ENCODE measurements at places on chromosomes 4 and X.

- no peak for DNase-seq
Observed at GRCh38 chr4:175109933-175110332, 191.8 kb downstream of the ADAM29 start.

DNA sequence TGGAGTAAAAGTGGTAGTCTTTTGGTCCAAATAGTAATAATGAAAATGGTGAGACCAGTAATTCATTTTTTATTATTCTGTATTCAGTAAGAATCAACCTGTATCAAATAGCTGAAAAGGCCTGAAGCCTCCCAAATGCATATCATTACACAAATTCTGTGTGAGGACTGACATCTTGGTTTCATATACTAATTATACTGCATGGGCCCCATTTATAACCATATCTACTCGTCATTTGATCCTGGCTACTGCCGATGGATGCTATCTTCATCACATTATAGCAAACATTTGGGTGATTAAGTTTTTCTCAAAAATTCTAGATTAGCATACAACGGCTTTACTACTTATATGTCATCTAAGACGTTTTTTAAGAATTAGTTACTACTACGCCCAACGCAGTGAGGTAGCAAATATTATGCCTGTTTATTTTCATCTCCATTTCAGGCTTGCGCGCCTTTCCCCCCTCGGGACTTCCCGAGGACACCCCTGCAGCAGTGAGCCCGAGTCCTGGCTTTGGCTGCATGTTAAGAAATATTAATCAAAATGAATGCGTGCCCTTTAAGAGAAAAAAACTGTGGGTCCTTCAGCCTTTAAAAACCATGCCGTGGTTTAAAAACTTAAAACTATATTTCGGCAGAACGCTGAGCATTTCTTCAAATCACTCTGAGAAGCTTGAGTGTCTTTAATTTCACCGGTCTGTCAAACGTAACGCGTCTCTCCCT, 814 bp upstream of the MMAA start:
- no peak for DNase-seq

- no peak for DNase-seq
Observed at GRCh38 chr4:67928546-67928945, 34.7 kb downstream of the TMPRSS11A start.

DNA sequence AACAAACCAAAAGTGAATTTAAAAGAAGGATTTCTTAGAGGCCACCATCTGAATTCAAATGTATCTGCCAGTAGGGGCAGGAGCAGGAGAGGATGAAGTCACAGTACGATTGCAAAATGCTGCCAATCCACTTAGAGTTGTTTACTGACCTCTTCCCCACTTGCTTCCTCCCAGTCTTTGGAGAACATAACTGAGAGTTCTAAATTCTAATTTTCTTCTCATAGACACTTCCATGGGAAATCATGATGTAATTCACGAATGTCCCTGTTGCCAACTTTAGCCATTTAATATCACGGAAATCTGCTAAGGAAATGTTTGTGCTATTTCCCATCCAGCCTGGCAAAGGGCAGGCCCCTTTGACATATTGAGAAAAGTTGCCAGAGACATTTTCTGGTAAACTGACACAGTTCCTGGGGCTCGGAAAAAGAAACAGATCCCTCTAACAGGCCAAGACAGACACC, 33.6 kb upstream of the NOCT start:
- DNase-seq: no peak

GRCh38 chr4:37383579-37384229, 139.2 kb downstream of the NWD2 start:
- no peak for DNase-seq

DNA sequence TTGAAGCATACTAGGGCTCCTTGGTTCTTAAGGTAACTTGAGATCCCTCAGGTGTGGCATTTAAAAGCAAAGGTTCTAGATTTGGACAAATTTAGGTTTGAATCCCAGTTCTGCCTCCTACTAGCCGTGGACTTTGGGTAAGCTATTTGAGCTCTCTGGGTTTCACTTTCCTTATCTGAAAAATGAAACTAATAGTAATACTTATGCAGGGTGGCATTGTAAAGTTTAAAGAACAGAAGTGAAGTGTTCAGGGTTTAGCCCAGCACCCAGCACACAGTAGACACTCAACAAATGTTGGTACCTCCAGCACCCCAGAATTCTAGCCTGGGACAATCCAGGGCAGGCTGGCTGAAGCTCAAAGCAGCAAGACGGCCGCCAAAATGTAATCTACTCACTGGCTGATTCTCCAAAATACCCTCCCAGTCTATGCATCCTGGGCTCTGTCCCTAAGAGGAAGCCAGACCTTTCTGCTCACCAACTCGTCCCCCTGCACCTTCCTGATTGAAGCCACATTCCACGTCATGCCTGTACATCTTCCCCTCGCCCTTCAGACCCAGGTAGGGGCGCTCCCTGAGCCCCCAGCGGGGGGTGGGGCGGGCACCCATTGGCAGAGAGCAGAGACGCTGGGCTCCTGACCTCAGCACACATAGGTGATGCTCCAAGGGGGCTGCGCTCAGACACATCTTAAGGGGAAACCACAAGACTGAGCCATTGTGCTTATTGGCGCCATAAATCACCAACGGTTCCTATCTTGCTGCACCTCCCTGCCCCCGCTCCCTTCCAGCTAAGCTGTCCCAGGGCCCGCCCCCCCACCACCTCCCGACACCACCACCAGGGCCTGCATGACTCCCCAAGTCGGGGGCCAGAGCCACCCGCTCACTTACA, 160.6 kb downstream of the BCOR start:
- no peak for DNase-seq

DNA sequence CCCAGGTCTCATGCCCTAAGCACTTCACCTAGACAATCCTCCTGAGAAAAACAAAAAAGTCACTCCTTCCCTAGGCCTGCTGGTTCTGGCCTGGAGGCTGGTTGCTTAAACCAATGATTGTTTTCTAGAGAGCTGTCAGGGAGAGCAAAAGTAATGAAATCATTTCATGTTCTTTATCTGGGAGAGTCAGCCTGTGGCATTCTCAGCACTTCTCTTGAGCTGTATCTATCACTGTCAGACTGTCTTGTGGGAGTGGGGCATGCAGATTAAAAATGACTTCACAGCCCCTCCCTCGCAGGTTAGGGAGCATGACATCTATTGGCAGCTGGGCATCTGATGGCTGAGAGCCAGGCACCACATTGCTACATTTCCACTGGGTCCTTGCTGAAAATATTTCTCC, 20.4 kb upstream of the TMEM154 start:
- no peak for DNase-seq

- no peak for DNase-seq
Observed at GRCh38 chrX:130336531-130336930, 3.2 kb upstream of the SLC25A14 start.

Data from sciatic nerve (tissue), 2 donors.